ENCODE measurements at places on chromosomes 6 and 20. TPM values are rescaled to one million over a fixed set of nuclear protein-coding genes. Genes with fewer than 3 reads are reported as not detected.

Gene TRERF1
- 5.4 TPM for total RNA-seq

Gene LRFN2
- not detected for total RNA-seq

Gene VSX1
- total RNA-seq, result not detected

Gene ADA
- total RNA-seq, result 46.2 TPM

Gene CALHM4
- not detected for total RNA-seq

Gene HELZ2
- 9.9 TPM for total RNA-seq

Gene TEAD3
- total RNA-seq, result 5.6 TPM

Gene SLC22A7
- total RNA-seq, result not detected

Gene LEMD2
- 59.0 TPM for total RNA-seq

DNA sequence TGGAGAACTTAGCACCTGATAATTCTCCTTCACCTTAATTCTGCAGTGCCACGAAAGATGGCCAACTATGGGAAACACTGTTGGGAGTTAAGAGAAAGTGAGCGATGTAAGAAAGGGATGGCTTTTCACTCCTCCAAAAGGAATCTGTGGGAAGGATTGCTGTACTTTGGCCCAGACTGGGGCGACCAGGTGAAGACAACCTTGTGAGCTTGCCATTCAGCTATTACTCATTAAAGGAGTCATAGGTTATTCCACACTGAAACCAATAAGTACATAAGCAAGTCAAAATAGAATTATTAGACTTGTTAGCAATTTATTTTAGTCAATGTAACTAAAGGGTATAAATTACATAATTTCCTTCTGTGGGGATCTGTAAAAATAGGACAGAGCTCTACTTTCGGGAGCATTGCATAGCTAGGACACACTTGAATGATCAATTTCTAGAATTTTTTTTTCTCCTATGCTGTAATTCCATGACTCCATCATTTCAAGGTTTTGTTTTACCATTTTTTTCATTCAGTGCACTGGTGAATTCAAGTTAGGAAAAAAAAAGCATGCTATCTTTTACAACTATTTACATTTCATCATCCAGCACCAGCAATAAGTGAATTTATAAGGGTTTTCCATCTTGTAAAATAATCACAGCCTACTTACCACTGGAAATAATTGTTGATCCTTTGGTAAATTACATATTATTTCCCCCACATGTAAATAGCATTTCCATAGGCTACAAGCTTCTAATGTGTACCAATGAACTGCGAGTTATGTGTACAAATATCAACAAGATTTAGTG lies 231.7 kb downstream of the SIM1 start:
- DNase-seq, result no peak

- DNase-seq, result no peak
Observed at GRCh38 chr6:88360203-88360797, 194.2 kb upstream of the CNR1 start.

- no peak for DNase-seq
Observed at GRCh38 chr6:81601918-81602317, 150.6 kb downstream of the TENT5A start.

GRCh38 chr6:41963371-41963770 lies 21.8 kb upstream of the CCND3 start:
- no peak for DNase-seq

- DNase-seq, result no peak
Observed at GRCh38 chr6:35258858-35259193, 709 bp upstream of the ZNF76 start.

- DNase-seq, result no peak
Observed at GRCh38 chr6:69816026-69816425, 19.2 kb upstream of the LMBRD1 start.

DNA sequence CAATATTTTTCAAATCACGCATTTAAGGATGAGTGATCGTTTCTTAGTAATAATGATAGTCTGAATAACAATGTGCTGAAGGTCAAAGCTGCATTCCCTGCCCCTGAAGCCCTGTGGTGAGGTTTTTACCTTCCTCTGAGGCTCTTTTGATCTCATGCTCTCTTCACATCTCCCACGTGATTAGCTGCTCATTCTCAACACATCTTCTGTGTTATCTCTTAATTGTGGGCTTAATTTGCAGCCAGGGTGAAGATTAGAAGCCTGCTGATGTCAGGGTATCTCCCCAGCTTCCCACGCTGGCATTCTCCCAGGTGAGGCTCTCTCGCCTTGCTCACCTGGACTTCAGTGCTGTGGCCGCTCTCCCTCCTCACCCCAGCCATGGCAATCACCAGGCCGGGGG lies 109.7 kb upstream of the FOXQ1 start:
- DNase-seq, result no peak

DNA sequence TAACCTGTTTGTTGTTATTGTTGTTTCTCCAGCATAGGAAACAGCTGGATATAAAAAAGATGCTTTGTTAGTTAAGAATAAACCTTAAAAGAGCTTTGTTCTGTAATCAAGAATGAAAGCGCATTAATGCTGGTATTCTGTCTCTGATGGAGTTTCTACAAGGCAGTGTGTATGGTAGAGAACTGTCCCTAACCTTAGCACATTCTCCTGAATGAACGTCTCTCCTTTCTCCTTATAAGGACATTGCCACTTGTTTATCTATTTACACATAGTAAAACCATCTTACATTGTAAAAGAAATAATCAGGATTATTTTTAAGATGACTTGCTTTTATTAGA lies 33.8 kb upstream of the LCA5 start:
- DNase-seq, result no peak

DNA sequence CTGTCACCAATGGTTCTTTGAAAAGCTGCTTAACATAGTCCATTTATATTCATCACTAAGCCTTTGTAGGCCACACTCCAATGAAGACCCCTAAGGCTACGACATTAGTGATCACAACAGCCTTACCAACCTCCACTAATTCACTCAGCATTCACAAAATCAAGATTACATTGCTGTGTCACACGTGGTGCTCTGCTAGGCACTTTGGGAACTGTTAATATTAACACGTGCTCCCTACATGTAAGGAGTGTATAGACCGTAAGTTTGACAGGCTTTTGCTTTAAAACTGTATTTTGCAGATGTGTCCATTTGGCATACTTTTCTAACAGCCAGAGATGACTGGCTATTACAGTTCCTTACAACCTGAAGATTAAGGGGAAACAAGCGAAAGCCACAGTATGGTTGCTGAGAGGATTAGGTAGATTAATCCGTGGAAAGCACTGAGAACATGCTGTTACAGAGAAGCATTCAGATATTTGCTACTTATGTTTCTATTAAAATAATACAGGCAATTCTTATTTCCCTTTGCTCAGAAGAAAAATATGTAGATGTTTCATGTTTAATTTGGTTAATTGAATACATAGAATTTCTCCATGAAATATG lies 69.7 kb downstream of the SAMD3 start:
- DNase-seq, result no peak

GRCh38 chr6:138446821-138447220 lies 42.8 kb downstream of the HEBP2 start:
- no peak for DNase-seq

- DNase-seq, result peak; percentile 51
Observed at GRCh38 chr6:134240665-134241431, 77.1 kb downstream of the SGK1 start.

GRCh38 chr6:47603227-47603626 lies 95.2 kb upstream of the ADGRF4 start:
- no peak for DNase-seq

- DNase-seq, result no peak
Observed at GRCh38 chr6:31356216-31356945, 598 bp downstream of the HLA-B start.

GRCh38 chr6:89599727-89600126 lies 38.8 kb downstream of the LYRM2 start:
- DNase-seq, result no peak

DNA sequence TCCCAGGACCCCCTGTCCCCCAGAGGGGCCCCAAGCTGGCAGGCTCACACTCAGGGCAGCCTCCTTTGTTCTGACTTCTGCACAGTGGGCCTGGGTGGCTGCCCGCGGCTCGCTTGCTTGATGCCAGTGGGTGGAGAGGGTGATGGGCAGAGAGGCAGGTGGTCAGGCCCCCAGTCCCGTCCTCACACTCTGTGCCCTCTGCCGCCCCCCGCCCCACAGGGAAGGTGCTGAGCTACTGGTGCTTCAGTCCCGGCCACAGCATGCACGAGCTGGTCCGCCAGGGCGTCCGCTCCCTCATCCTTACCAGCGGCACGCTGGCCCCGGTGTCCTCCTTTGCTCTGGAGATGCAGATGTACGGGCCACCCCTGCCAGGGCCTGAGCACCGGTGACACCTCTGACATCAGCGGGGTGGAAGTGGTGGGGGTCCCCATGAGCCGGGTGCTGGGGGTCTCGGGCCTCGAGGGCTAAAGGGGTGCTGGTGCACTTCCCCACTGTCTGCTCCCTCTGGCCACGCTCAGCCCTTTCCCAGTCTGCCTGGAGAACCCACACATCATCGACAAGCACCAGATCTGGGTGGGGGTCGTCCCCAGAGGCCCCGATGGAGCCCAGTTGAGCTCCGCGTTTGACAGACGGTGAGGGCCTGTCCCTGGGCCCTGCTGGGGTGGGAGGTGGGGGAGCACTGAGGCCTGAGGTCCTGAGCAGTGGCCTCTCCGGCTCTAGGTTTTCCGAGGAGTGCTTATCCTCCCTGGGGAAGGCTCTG lies 8.9 kb upstream of the TNFRSF6B start:
- DNase-seq, result no peak

DNA sequence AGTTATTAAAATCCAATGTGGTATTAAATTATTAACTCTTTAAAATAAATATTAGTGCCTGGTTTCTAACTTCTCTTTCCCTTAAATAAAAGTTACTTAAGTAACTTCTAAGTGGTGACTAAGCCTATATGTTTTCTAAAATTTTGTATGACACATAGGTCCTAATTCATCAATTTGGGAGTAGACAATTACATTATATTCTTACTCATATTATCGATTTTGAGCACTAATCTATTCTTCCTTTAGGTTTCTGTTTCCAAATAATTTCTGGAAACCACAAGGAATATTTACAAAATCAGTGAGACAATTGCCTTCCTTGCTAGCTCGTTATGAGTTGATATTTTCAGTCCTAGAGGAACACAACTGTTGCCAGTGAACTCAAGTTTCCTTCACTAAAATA lies 28.3 kb upstream of the TXLNB start:
- DNase-seq, result no peak

DNA sequence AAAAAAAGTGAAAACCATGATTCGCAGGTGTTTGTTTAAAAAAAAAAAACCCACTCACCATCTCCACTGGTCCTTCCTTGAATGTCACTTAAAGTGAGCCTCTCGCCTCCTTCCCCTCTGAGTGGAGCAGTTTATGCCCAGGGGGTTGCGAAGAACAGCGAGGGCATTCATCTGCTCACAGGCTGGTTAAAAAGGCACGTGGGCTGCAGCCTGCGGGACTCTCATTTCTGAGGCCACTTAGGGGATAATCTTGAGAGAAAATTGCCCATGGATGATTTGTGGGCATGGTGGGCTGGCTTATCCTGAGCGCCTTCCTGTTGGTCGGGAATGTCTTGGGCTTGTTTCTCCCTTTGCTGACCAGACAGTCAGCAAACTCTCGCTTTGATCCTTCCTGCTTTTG lies 18.9 kb downstream of the BCAS4 start:
- DNase-seq, result no peak

DNA sequence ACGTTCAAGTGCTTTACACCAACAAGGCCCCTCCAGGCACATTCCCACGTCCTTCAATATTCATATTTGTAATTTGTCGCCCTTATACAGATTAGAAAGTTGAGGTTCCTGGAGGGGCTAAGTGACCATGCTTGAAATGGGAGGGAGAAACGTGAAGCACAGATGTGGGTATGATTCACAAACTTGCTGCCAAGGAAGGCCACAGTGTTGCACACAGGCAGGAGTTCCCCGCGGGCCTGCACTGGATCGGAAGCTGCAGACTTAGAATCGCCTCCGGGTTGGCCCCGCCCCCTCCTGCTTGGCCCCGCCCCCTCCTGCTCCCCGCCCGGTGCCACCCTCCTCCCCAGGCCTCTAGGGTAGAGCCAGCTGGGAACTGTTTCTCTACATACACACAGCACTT lies 58.2 kb upstream of the QKI start:
- DNase-seq, result no peak

GRCh38 chr6:169473663-169474062 lies 220.0 kb upstream of the THBS2 start:
- DNase-seq, result no peak
